Stimulated activated CD8-positive, alpha-beta memory T cell treated with anti-CD3 and anti-CD28 coated beads, Interleukin-15, amount 100 ng/mL, for 48 hours (primary cell): ENCODE measurements at places on chromosomes 7 and 10.

DNA sequence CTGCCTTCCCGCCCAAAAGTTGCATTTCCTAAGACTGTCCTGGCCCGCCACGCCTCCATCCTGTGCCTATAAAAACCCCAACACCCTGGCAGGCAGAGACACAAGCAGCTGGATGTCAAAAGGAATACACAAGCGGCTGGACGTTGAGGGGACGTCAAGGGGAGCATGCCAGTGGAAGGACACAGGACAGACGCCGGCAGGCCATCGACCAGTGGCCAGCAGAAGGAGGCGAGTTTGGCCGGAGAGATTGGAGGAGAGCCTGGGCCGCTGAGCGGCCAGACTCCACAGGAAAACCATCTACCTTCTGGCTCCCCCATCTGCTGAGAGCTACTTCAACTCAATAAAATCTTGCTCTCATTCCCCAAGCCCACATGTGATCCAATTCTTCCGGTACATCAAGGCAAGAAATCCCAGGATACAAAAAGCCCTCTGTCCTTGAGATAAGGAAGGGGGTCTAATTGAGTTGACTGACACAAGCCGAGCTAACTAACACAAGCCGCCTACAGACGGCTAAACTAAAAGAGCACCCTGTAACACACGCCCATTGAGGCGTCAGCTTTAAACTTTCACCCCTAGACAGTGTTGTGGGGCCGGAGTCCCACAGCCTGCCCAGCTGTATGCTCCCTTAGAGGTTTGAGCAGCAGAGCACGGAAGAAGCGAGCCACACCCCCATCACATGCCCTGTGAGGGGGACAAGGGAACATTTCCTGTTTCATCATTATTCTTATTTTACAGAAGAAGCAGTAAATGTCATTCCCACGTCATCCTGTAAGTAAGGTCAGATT, 150.3 kb upstream of the PHYHIPL start:
- no peak for DNase-seq

DNA sequence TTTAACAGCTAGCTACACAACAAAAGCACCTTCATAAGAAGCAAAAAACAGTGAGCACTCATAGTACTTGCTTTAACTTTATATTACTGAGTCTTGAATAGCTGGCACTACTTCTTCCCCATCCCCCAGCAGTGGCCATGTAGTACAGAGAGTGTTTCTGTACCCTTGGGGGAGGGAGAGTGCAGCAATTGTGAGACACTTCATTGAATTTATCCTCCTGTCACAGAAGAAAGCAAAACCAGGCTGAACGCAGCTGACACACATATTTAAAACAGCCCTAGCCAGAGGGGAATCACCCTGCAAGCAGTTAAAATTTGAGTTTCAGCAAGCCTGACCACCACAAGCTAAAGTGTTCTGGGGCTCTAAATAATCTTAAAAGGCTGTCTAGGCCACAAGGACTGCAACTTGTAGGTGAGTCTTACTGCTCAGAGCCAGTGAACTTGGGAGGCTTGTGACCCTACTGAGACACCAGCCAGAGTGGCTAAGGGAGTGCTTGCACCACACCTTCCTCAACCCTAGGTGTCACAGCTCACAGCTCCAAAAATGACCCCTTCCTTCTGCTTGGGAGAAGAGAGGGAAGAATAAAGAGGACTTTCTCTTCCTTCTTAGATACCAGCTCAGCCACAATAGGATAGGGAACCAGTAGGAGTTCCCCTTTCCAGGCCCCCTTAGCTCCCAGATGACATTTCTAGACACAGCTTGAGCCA, 97.7 kb upstream of the MEOX2 start:
- no peak for DNase-seq

DNA sequence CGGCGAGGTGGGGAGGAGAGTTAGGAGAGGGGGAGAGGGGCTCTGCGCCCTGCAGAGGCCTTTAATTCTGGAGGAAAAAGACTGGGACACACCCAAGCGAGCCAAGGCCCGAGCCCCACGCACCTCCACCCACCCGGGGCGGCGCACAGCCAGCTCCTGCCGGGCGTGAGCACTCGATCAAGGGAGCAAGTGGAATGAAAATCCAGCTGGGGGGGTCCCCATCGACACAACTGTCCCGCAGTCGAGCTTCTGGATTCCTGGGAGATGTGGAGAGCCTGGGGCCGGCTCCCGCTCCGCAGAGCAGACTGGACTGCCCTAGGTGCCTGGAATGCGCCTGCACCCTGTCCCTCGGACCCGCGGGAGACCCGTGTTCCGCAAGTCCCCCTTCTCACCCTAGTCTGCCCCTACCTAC, 7.4 kb upstream of the EN2 start:
- DNase-seq: no peak

DNA sequence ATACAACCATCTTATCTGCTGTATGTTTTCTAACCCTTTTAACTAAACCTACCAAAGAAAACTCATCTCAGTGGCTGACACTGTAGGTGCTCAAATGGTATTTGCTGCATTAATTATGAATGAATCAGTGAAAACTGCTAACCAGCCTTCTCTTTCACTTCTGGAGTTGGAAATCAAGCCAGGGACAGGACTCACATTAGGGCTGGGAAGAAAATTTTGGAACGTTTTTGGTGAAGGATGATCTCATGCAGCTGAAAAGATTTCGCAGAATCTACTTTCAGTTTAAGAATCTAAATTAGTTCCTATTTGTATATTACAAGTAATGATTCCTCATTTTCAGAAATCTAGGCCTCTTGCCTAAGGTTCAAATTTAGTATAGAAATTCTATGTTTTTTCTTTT, 12.9 kb downstream of the MTPN start:
- no peak for DNase-seq

DNA sequence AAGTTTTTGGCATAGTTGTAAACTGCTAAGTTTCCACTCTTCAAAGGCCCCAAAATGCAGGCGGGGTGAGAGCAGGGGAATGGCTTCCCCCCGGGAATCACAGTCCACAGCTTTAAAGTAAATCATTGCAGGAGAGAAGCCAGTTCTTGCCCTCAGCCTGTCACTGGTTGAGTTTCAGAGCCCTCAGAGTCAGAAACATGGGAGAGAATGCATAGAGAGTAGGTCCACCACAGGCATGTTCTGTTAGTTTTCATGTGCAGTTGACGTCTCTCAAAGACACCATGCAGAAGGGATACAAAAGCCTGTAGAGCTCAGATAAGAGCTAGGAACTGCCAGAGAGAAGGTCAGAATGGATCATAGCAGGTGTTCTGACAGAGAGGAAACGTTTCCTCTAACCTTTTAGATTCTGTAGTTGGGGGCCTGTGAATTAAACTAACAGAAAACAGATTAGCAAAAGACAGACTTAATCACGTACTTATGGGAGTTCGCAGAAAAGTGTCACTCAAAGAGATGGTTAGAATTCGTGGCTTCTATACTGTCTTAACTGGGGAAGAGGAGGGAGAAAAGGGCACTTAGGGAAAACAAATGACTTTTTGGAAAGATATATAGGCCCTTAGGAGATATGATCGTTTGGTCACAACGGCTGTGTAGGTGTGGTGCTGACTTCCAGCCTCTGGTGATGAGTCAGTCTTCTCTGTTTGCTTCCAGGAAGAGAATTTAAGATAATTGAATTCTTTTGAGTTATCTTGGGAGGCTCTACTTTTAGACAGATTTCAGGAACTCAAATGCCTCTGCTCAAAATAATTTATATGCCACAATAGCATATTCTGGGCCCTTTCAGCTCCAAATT, 48.0 kb upstream of the MSRB2 start:
- no peak for DNase-seq

DNA sequence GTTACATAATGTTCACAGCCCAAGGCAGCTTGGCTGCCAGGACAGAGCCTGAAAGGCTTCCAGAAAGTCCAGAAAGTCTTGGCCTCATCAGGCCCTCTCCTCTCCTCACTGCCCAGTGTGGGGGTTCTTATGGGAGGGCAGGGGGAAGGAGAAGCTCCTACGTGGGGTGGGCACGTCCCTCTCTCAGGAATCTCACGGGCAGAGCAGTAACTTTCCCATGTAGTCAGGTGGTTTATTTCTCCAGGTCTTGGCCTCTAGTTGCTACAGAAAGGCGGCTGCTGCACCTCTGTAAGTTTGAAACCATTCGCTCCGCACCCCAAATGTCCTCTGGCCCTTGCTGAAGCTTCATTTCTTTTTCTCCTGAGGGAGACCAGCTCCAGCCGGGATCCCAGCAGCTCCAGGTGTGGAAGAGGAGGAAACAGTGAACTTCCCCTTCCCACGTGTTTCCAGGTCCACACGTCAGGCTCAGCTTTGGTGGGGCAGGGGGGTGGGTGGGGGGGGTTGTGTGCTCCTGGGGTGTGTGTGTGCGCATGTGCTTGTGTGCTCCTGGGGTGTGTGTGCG, 320.3 kb downstream of the WDR37 start:
- DNase-seq: no peak

- no peak for DNase-seq
Measured at GRCh38 chr7:159030490-159031134, 114.1 kb downstream of the VIPR2 start.

DNA sequence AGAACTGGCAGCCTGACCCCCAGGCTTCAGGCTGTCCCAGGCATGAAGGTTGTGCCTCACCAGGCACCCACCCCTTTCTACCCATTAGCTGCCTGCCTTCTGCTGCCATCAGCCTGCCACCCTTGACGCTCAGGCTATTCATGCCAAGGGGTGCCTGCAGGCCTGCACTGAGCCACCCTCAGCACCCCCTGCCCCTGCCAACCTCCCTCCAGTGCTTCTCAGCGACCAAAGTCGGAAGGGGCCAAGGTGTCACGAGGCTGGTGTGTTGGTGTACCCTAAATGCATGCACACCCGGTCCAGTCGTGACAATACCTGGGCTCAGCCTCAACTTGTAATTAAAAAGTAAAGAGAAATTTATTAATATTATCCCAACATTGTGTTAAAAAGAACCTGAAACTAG, 422.7 kb downstream of the ARL4A start:
- DNase-seq: no peak

GRCh38 chr7:28958235-28958979, at the start of gene TRIL:
Gene TRIL (minus strand): TSS chr7:28958330. CDS start chr7:28958046, 284 bp downstream.
- DNase-seq: no peak

DNA sequence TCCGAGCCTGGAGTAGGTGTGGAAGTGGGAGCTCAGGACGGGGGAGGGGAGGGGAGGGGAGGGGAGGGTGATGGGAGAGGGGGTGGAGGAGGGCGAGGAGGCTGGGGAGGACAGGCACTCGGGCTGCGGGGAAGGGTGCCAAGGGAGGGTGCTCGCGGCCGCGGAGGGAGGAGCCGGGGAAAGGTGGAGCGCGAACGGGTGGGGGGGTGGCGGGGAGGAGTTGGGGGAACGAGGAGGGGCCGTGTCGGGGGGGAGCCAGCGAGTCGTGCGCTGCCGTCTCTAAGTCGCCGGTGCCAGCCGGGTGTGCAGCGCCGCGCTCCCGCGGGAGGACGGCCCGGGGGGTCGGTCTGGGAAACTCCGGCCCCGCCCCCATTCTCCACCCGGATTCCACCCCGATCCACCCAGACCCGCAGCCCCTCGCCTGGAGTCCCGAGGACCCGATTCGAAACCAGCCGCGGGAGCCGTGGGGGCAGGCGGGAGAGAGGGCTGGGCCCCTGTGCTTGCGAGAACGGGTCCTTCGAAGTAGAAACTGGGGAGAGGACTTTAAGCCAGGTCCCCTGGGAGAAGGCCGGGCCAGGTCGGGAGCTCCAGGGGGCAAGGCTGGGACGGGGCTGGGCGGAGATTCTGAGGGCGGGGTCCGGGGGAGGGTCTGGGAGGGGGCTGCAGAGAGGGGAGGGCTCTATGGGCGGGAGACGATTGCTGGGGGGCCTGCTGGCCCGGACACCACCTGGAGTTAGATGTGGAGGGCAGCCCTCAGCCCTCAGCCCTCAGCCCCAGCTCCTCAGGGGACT, at the start of gene ZNF467:
TSS of gene ZNF467 (minus strand) at position 143 of the 791 bp plus-strand sequence. CDS start 2,556 bp downstream, outside the sequence.
- DNase-seq: no peak

DNA sequence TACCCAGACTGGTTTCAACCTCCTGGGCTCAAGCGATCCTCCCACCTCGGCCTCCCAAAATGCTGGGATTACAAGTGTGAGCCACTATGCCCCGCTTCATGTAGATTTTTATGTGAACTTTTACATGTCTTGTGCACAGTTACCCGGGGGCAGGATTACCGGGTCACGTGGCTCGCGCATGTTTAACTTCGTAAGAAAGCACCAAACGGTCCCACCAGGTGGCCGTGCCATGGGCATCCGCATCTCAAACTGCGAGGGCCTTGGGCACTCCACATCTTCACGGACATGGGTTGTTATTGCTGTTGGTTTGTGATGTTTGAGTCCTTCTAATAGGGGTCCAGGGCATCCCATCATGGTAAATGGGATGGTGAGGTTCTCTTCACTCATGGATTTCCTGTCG, 636.6 kb upstream of the FOXK1 start:
- no peak for DNase-seq

- no peak for DNase-seq
Measured at GRCh38 chr7:47358357-47358756, 223.6 kb downstream of the TNS3 start.

DNA sequence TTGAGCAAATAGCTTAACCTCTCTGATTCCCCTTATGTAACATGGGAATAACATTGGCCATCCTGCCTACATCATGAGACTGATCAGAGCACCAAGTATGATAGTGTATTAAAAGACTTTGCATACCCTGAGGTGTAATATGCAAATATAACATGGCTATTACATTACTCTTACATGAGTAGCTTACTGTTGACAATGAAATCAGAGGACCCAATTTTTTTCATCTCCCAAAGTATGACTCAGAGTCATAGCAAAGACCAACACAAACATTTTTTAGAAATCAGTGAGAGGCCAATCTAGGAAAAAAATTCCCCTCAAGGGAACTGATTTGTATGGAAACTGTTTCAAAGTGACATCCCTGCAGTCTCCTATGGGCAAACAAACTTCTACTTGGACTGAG, 47.0 kb upstream of the TMEM140 start:
- DNase-seq: no peak

DNA sequence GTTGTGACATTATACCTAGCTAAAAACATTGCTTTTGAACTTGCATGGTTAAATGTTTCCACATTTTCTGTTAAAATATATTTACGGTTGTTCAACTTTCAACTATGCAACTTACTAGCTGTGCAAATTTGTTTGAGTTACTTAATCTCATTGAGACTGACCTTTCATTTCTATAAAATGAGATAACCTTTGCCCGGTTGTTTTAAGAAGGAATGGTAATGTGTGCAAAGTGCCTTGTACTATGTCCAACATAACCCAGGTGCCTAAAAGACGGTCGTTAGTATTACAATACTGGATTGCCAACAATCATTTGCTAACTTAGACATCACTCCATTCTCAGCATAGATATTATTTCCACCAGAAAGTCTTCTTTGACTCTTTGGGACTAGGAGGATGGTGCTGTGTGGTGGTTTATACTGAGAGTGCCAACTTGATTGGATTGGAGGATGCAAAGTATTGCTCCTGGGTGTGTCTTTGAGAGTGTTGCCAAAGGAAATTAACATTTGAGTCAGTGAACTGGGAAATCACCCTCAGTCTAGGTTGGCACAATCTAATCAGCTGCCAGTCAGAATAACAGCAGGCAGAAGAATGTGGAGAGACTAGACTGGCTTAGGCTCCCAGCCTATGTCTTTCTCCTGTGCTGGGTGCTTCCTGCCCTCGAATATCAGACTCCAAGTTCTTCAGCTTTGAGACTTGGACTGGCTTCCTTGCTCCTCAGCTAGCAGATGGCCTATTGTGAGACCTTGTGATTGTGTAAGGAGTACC, 85.2 kb upstream of the PDSS1 start:
- no peak for DNase-seq
